ENCODE measurements at places on chromosomes 1 and 21.
A peak's percentile ranks its signal among the peaks of the same experiment; 100 is the strongest.

- DNase-seq: peak; percentile 59
Observed at GRCh38 chr1:11802973-11803885, 2.5 kb downstream of the MTHFR start.

GRCh38 chr1:106608841-106609240, 447.6 kb upstream of the PRMT6 start:
- no peak for DNase-seq

- peak; percentile 13 for DNase-seq
Observed at GRCh38 chr1:231421546-231421970, 529 bp downstream of the EGLN1 start.

DNA sequence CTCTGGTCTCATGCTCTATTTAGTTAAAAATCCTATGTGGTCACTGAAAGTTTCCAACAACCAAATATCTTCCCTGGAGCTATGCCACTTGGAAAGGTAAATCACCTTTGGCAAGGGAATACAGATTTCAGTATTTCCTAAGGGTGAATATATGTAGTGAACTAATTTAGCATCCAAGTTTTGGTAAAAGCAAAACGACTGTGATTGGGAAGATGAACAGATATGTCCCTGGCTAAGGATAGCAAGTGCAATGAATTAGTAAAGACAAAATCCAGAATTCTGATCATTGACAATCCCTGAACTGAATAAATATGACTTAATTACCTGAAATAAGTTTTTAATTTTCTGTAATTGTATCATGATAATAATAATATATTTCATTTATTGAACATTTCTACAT, at the start of gene OR2T33:
TSS of gene OR2T33 (minus strand) at position 101 of the 400 bp plus-strand sequence. CDS start 4,162 bp downstream, outside the sequence.
- no peak for DNase-seq

GRCh38 chr1:154404984-154405746, at the start of gene IL6R:
Gene IL6R, plus strand, starts transcription at chr1:154405343. Its CDS starts 287 bp downstream, at chr1:154405630.
- no peak for DNase-seq

DNA sequence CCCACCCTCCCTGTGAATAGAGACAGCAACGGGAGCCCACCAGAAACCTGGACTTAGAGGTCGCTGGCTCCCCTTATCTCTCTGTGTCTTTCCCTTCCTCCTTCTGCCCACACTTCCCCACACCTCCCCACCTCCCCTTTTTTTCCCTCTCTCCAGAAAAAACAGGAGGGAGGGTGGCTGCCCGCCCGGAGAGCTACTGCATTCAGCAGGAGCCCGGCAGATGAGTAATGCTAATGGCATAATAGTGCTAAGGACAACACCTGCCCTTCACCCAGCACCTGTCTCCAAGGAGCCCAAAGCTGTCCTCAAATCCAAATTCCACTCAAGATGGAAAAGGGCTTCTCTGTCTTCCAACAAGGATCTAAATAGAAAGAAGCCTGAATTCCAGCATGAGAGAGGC, 11.4 kb upstream of the PRELP start:
- DNase-seq: no peak

GRCh38 chr1:214022810-214023425, 35.1 kb downstream of the PROX1 start:
- DNase-seq: no peak

- no peak for DNase-seq
Observed at GRCh38 chr1:76433526-76433925, 359.0 kb downstream of the ST6GALNAC3 start.

DNA sequence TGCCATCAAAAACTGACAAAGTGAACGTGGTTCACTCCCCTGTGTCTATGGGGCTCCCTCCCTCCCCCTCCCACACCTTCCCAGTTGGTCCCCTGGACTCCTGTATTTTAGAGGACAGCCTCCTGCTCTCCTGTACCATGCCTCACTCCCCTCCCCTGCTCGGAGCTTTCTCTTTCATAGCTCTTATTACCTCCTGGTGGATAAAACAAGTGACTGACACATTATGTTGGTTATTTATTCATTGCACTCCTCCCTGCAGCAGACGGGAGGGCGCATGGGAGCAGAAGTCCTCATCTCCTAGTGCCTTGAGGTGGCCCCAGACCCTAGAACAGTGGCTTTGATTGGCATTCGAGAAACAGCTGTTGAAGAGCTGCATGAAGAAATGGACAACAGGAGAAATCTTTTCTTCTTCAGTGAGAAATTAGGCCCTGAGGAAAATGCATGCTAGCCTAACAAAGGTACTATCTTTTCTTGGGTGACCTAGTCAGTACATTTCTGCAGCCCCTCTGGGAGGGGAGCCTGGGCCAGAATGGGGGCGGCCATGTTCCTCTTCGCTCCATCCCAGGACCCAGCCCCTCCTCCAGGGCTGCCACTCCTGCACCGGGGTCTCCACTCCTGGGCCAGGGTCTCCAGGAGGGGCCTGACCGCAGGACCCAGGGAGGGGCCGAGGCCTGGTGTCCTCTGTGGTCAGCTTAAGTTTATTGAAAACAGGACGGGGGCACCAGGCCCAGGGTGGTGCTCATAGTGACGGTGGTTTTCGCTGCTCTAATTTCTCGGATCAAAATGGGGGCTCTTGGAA, 1.2 kb upstream of the TFF1 start:
- no peak for DNase-seq

- no peak for DNase-seq
Observed at GRCh38 chr1:85224734-85225623, 24.2 kb upstream of the SYDE2 start.

DNA sequence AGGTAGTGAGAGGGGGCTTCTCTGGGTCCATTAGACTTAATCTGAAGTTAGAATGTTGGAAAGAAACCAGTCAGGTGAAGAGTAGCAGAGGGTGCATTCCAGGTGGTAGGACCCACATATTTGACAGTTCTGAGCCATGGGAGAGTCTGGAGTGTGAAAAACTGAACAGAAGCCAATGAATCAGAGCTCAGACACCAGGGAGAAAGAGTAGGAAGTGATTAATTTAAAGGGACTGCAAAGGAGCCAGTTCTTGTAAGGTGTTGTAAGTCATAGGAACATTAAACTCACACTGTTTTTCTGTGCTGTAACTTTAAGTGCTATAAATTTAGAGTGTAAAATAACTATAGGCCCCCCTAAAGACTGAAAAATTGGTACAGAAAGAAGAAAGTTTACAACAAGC, 5.9 kb upstream of the DHX9 start:
- DNase-seq: no peak

GRCh38 chr1:239011382-239011781, 375.0 kb upstream of the CHRM3 start:
- no peak for DNase-seq

GRCh38 chr1:210076620-210077019, 138.6 kb downstream of the SYT14 start:
- DNase-seq: no peak

- DNase-seq: no peak
Observed at GRCh38 chr1:167720965-167721616, 691 bp upstream of the MPZL1 start.
